NCI-H526 (cell line): ENCODE measurements at places on chromosomes 12 and 14.

DNA sequence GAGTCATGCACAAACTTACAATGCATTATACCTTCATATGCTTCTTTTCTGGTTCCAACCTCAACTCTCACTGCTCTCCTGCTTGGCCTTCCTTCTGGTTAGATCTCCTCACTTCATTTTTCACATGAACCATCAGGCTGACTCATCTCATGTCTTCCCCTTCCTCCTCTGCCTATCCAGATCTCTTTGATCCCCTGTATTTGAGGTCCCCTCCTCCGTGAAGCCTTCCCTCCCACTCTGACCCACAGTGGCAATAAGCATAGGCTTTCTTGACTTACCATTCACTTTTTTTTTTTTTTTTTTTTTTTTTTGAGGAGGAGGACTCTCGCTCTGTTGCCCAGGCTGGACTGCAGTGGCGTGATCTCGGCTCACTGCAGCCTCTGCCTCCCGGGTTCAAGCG lies 14.7 kb upstream of the ASIC1 start:
- DNase-seq: no peak

DNA sequence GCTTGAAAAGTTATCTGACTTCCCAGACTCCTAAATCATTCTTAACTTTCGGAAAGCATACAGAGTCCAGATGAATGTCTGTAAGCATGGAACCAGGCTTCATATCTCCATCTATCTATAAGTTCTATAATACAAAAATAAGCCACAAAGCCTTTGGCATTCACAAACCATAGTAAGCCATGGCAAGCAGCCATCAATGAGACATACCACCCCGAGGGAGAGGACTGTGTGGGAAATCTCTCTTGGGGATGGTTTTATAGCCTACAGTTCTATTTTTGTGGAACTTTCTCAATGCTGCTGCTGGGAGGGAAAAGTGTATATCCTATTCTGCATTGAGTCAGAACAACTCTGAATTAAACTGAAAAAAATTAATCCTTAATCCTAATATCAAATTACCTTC lies 20.4 kb downstream of the EGLN3 start:
- no peak for DNase-seq

GRCh38 chr14:76080471-76080870 lies 71.3 kb upstream of the GPATCH2L start:
- no peak for DNase-seq

- no peak for DNase-seq
Measured at GRCh38 chr14:30221546-30221945, 293.9 kb upstream of the PRKD1 start.

- DNase-seq: no peak
Measured at GRCh38 chr14:72128629-72129028, 196.4 kb downstream of the RGS6 start.

- no peak for DNase-seq
Measured at GRCh38 chr12:51827925-51828818, 20.3 kb downstream of the FIGNL2 start.

DNA sequence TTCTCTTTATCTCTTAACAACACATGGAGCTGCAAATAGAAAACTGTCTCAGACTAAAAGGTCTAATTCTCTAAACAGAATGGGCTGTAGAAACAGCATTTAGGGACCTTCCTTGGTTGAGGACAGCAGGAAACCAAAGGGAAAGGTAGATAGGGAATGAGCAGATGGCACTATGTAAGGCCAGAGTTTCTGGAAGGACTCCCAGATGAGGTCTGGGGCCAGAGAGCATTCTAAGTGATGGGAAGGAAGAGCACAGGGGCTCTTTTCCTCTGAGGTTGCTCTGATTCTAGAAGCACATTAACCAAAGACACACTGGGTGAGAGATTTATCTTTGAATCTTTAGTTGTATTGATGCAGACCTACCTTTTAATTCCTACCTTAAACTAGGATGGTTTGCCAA lies 79.4 kb downstream of the TPH2 start:
- no peak for DNase-seq
